Mesendoderm (in vitro differentiated cells): ENCODE measurements at places on chromosomes 3 and 15.

DNA sequence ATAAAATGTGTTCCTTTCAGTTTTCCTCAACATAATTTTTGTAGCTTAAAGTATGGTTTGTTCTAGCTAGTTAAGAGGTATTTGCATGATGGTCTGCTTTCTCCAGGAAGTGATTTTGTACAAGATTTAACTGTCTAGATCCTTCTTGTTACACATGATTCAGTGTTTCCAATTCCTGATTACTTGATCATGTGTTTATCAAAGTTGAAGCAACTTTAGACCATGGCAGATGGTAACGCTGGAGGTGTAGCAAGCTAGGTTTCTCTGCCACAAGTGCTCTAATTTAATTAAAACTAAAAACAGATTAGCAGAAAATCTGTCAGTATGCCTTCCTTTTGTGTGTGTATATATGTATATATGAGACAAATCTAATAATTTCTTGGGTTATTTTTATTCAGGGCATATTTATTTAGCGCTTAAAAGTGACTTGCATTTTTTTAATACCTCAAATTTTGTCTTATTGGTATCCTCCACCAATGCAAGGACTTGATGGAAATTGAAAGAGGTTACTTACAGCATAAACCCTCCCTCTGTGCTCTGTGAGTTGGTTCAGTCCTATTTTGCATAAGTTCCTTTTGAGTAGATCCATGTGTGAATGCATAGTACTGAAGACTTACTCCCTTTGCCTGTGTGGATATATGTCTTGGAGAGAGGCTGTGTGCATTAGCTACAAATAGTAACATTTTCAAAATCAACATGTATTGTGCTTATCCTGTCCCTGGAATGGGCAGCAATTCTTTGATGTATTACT is 157.3 kb upstream of the CGNL1 start:
- H3K27me3 ChIP-seq, result no peaks in the 10 kb centered on the region
- peak; percentile 96 for DNase-seq
- no peak overlapping the region for H3K27ac ChIP-seq
- H3K4me1 ChIP-seq, result peaks cover 2% of the 10 kb centered on the region
- no peaks in the 10 kb centered on the region for H3K36me3 ChIP-seq
- no peak overlapping the region for H3K4me3 ChIP-seq

DNA sequence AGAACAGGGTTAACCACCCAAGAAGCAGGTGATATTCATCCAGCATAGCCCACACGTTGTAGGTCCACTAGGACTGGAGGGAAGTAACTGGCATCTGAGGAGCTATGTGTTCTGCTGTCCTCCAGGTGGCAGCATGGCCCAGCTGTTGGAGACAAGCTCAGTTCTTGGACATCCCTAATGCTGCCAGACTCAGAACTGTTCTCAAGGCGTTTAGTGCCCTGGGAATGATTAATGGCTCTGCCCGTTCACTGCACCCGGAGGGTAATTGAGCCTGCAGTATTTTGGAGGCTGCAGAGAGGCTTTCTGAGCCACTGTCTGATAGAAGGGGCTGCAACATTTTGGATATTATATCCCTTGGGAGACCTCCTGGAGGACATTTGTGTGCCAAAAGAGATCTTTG is 521.3 kb upstream of the SEMA6D start:
- DNase-seq, result peak; percentile 94
- no peaks in the 10 kb centered on the region for H3K27me3 ChIP-seq
- no peak overlapping the region for H3K4me3 ChIP-seq

DNA sequence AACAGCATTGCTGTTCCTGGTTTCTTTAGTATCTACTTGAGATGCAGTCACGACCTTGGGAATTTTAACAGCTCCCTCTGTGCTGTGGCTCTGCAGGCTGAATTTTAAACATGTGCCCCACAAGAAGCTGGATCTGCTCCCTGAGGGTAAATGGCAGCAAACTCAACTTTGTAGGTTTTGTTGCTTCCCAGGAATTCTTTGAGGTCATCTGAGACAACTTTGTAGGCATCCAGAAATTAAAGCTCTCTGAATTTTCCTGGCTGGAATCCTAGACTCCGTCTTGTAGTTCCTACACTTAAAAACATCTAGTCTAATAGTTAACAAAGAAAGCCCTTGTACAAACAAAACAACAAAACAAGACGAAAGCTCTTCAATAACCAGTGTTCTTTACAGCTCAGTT is 366.3 kb downstream of the FEZF2 start:
- no peaks in the 10 kb centered on the region for H3K27me3 ChIP-seq
- no peak overlapping the region for H3K27ac ChIP-seq
- H3K4me1 ChIP-seq, result no peaks in the 10 kb centered on the region
- no peaks in the 10 kb centered on the region for H3K36me3 ChIP-seq
- DNase-seq, result peak; percentile 25
- no peak overlapping the region for H3K4me3 ChIP-seq

DNA sequence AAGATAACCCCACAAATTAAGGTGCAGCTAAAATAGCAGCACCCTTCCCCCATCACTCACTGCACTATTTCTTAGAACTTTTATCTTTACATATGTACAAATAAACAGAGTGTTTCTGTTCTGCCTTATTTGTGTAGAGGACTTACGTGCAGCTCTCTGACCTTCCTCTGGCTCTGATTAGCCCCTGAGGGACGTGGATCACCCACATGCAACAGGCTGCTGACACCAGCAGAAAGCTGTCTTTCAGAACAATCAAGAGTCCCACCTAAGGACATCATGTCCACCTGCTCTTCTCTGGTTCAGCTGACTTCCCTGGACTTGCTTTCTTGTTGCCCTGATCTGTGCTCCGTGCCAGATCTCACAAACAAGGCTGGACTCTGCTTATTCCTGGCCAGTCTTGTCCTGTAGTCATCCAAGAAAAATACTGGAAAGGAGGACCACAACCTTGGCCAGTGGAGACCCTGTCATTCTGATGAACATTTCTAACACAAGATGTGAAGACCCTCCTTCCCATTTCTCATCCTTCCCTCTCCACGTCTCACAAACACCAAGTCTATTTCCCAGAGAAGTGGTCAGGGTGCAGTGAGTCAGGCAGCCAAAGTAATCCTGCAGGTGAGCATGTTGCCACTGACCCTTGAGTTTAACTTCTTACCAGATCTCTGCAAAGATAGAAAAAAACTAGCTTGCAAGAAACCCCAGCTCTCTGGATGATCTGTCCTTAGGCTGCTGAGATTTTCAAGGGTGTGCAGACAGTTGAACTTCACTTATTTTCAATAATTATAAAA is 243.6 kb upstream of the ICE2 start:
- no peaks in the 10 kb centered on the region for H3K4me1 ChIP-seq
- H3K27ac ChIP-seq, result no peak overlapping the region
- DNase-seq, result no peak
- H3K4me3 ChIP-seq, result no peak overlapping the region
- H3K27me3 ChIP-seq, result no peaks in the 10 kb centered on the region
- H3K36me3 ChIP-seq, result no peaks in the 10 kb centered on the region

DNA sequence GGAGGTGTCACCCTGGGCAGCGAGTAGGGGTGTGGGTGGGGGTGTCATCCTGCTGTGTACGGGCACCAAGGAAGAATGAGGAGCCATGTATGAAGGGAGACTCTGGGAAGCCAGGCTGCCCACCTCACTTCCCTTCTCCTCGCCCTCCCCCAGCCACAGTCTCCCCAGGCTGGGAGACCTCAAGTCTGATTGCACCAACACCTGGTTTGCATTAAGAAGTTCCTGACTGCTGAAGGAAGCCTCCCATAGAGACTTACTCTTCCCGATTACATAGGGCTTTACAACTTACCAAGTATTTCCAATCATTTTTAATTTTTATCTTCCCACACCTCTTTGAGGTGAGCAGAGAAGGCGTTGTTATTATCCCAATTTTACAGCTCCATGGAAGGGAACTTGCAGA is 29.5 kb upstream of the SMAD3 start:
- H3K27ac ChIP-seq, result no peak overlapping the region
- no peaks in the 10 kb centered on the region for H3K27me3 ChIP-seq
- no peak for DNase-seq
- H3K4me3 ChIP-seq, result no peak overlapping the region
- H3K36me3 ChIP-seq, result no peaks in the 10 kb centered on the region

DNA sequence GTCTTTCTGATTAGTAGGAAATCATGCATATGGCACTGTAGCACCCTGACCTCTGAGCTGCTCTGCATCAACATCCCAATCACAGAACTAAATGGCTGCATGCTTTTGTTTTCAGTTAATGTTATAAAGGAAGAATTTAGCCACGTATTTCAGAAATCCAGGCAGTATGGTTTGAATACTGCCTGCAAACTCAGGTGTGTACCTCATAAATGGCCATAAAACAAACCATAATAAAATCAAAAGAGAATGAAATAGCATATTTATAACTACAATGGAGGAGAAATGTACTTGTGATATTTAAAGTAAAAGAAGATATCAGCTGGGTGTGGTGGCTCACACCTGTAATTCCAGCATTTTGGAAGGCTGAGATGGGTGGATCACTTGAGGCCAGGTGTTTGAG is 94.5 kb downstream of the IL20RB start:
- no peak for DNase-seq
- H3K4me3 ChIP-seq, result no peak overlapping the region
- H3K27ac ChIP-seq, result no peak overlapping the region
- H3K27me3 ChIP-seq, result no peaks in the 10 kb centered on the region
- H3K4me1 ChIP-seq, result no peaks in the 10 kb centered on the region

DNA sequence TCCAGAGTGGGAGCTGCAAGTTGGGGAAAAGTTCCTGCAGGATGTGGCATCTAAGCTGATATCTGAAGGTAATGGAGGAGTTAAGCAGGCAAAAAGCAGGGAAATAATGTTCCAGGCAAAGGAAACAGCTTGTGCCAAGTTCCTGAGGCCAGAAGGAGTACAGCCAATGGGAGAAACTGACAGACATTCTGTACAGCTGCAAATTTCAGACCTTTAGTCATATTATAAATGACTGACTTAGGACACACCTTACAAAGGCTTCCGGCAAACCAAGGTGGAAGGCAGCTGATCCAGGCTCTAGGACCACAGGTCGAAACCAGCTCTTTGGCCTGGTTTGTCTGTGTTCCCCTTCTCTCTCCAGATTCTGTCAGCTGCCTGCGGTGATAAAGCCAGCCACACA is 9.3 kb downstream of the WWTR1 start:
- H3K27me3 ChIP-seq, result no peaks in the 10 kb centered on the region
- no peak overlapping the region for H3K4me3 ChIP-seq
- no peak overlapping the region for H3K27ac ChIP-seq
- no peaks in the 10 kb centered on the region for H3K36me3 ChIP-seq

GRCh38 chr3:184511741-184512140 is 49.8 kb upstream of the EPHB3 start:
- H3K27me3 ChIP-seq, result peaks cover 2% of the 10 kb centered on the region
- no peaks in the 10 kb centered on the region for H3K36me3 ChIP-seq
- H3K4me3 ChIP-seq, result no peak overlapping the region
- DNase-seq, result no peak

GRCh38 chr3:136658946-136659682 is 93.1 kb downstream of the STAG1 start:
- peak; percentile 78 for DNase-seq
- no peak overlapping the region for H3K27ac ChIP-seq
- no peaks in the 10 kb centered on the region for H3K4me1 ChIP-seq
- H3K36me3 ChIP-seq, result no peaks in the 10 kb centered on the region

- no peaks in the 10 kb centered on the region for H3K36me3 ChIP-seq
- no peak overlapping the region for H3K27ac ChIP-seq
- H3K4me1 ChIP-seq, result no peaks in the 10 kb centered on the region
- DNase-seq, result peak; percentile 54
These were observed 95.4 kb downstream of the PLOD2 start for GRCh38 chr3:146065573-146066006.

DNA sequence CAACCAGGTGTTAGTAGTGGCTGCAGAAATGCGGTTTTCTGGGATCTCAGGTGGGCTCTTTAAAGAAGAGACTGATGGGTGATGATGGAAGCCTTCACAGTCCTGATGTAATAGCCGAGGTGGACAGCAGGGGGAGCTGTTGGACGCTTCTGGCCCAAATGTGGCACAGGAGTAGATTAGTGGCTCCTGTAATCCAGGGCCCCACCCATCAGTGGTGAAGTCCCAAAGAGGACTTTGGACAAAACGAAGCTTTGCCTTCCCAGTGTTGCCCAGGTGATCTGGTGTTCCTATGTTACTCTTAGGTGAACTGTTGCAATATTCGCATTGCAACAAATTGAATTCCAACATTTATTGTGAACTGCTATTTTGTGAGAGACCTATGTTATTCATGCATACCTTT is 31.8 kb upstream of the MYZAP start:
- H3K36me3 ChIP-seq, result no peaks in the 10 kb centered on the region
- H3K4me1 ChIP-seq, result peaks cover 3% of the 10 kb centered on the region
- H3K27me3 ChIP-seq, result no peaks in the 10 kb centered on the region
- H3K27ac ChIP-seq, result no peak overlapping the region

GRCh38 chr15:48177766-48178647 is at the start of gene MYEF2:
MYEF2 (minus strand) TSS chr15:48178295; CDS start chr15:48178237, 58 bp downstream.
- H3K4me1 ChIP-seq, result no peaks in the 10 kb centered on the region
- H3K27ac ChIP-seq, result peak within 1 kb of the TSS; percentile 70
- DNase-seq, result peak; percentile 93
- H3K4me3 ChIP-seq, result peak within 1 kb of the TSS; percentile 61

GRCh38 chr15:78317145-78317836 is 17.9 kb upstream of the SKIC8 start:
- peaks cover 11% of the 10 kb centered on the region for H3K4me1 ChIP-seq
- no peak overlapping the region for H3K27ac ChIP-seq
- no peak overlapping the region for H3K4me3 ChIP-seq
- no peak for DNase-seq
- H3K36me3 ChIP-seq, result no peaks in the 10 kb centered on the region

DNA sequence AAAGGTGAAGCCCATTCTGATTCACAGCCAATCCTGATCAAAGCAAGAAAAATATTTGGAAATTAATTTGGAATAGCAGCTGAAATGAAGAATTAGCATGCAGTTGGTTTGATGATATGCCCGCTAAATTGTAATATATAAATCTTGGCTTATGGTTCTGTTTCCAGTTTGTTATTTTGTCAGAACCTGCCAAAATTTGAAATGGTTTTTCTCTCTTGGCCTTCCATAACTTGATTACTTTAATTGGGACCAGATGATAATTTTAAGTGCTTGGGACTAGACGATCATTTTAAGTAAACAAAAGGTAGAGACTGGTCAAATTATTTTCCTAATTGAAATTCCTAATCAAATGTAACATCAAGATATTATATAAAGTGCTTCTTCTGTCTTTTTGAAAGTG is 842.4 kb downstream of the TBL1XR1 start:
- no peaks in the 10 kb centered on the region for H3K36me3 ChIP-seq
- no peak overlapping the region for H3K27ac ChIP-seq
- no peak overlapping the region for H3K4me3 ChIP-seq
- H3K27me3 ChIP-seq, result no peaks in the 10 kb centered on the region

DNA sequence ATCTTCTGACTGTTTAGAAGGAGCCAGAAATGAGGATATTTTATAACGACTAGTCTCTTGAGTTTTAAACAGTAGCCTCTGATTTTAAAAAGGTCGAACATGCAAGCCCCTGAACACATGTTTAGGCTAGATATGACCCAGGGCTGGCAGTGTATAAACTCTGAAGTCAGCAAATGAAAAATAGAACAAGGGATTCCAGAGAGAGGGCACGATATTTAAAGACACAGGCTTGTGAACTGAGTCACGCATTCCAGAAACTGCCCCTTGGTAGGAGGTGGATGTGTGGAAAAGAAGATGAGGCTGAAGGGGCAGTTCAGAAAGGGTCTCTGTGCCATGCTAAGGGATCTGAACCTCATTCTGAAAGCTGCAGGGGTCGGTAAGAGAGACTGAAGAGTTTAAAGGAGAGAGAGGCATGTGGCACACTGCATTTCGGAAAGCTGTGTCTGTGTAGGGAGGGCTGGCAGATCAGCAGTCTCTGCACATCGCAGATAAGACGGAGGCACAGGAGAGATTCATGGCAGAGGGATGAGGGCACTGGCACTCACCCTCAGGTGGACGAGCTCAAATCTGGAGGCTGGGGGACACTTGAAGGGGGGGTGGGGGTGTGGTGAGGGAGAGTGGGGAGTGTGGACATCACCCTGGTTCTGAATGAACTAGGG is 22.1 kb downstream of the ST8SIA2 start:
- no peak overlapping the region for H3K4me3 ChIP-seq
- no peaks in the 10 kb centered on the region for H3K27me3 ChIP-seq
- no peaks in the 10 kb centered on the region for H3K4me1 ChIP-seq
- DNase-seq, result no peak
- no peaks in the 10 kb centered on the region for H3K36me3 ChIP-seq
